ENCODE measurements at places on chromosomes 5 and 9.

GRCh38 chr5:76733049-76733417, 17.1 kb downstream of the F2R start:
- peak; percentile 47 for DNase-seq

DNA sequence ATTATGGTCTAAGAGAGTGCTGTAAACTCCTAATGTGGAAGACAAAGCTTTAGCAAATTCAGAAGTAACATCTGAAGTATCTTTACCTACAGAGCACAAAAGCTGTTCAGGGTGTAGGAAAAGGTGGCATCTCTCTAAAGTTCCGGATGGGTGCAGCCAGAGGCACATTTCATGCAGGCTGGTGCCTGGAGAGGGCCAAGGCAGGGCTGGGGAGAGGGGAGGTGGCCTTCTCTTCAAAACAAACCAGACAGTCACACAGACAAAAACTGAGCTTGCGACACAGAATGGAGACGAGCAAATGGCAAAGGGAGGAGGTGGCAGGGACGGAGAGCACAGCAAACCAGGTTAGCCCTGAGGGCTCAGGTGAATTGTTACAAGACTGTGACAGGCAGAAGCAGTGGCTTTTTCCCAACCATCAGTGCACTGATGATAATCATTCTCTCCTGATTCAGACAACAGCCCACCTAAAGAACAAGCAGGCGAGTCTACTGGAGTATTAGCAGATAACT, 121.5 kb upstream of the PCA3 start:
- no peak for DNase-seq

DNA sequence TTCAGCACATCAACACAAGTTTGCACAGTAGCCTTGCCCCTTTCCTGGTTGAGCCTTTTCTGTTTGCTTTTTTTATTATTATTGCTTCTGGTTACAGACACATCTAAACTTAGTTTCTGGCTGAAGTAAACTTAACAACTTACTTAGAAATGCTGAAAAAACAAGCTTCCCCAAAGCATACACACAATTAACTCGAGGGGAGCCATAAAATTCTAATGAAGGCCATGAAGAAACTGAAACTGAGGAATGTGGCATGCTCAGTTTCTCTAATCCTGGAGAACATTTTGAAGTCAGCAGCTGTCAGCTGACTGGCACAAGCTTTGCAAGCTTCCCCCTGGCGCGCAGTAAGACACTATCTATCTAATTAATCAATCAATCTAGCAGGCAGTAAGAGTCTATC, 3.7 kb downstream of the MYO10 start:
- DNase-seq = no peak

GRCh38 chr5:125227333-125228095, 481.1 kb upstream of the ZNF608 start:
- DNase-seq = no peak

DNA sequence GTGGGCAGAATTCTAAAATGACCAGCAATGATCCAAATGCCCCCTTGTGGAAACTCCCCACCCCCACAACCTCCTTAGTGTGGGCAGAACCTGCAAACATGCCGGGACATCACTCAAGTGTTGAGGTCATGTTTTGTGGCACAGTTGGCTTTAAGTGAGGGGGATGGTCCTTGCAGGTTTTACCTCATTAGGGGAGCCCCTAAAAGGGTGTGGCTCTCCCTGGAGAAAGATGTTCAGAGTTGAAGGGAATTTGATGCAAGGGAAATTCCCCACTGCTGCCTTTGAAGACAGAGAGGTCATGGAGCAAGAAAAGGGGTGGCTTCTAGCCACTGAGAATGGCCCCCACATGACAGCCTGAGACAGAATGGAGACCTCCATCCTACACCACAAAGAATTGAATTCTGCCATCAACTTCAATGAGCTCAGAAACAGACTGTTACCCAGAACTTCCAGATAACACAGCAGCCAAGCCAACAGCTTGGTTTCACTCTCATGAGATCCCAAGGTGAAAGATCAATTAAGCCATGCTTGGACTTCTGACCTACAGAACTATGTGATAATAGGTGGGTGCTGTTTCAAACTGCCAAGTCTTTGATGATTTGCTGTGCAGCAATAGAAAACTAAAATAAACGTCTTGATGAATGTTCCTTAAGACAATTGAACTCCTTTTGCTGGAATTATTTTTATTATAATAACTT, 103.4 kb downstream of the MED10 start:
- DNase-seq = no peak

DNA sequence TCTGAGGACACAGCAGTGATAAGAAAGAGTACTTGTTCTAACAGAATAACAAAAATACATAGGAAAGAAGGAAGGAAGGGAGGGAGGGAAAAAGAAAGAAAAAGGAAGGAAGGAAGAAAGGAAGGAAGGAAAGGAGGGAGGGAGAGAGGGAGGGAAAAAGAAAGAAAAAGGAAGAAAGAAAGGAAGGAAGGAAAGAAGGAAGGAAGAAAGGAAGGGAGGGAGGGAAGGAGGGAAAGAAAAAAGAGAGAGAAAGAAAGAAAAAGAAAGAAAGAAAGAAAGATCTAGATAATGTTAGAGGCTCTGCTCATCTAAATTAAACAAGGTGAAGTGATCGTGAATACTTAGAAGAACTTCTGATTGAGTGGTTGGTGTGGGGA, 29.8 kb downstream of the DUSP1 start:
- DNase-seq = no peak

- DNase-seq = no peak
Observed at GRCh38 chr9:119458068-119458467, 88.8 kb upstream of the BRINP1 start.

- no peak for DNase-seq
Observed at GRCh38 chr9:122445155-122445749, 32.5 kb downstream of the OR1J1 start.

DNA sequence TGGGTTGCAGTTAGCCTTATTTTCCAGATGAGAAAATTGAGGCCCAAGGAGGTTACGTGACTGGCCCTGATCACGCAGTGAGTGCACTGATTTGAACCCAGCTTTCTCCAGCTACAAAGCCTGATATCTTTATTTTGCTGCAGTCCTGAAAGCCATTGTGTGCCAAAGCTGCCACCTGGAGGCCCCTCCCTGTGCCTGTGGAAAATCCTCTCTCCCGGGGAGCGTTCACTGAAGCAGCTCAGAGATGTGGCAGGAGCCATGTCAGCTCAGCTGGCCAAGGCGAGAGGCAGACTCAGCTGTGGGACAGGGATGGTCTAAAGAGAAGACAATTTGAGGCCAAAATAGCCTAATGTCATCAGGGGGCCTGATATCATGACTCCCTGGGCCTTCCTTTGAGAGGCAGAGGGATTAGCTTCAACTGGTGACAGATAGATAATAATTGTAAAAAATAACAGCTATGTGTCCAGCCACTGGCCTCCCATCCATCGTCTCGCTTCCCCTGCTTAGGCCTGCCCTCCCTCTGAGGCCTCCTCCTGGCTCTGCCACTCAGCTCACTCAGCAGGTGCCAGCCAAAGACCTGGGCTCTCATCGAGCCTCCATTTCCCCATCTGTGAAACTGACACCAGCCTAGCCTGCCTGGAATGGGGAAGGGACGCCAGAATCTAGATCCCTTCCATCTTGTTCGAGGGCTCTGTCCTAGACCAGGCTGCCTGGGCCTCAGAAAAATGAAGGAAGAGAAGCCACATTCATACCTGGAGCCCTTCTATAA, 74.3 kb upstream of the GGTA1 start:
- no peak for DNase-seq

- DNase-seq = peak; percentile 0
Observed at GRCh38 chr9:93126825-93127368, 7.2 kb downstream of the NINJ1 start.

DNA sequence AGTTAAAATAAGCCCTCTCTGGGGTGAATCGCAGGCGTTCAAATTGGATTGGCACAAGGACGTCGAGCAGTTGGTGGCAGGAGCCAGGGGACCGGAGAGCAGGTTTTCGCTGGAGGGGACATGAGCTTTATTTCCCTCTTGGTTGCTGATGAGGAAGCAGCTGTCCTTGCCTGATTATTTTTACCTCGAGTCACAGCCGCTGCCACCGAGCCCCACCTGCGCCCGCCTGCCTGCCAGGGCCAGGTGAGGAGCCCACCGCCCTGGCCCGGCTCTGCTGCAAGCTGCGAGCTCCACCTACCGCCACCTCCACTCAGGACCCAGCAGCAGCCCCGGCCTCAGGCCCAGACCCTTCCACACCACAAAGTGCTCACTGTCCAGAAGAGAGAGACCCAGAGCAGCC, 9.0 kb upstream of the ADGRD2 start:
- no peak for DNase-seq

DNA sequence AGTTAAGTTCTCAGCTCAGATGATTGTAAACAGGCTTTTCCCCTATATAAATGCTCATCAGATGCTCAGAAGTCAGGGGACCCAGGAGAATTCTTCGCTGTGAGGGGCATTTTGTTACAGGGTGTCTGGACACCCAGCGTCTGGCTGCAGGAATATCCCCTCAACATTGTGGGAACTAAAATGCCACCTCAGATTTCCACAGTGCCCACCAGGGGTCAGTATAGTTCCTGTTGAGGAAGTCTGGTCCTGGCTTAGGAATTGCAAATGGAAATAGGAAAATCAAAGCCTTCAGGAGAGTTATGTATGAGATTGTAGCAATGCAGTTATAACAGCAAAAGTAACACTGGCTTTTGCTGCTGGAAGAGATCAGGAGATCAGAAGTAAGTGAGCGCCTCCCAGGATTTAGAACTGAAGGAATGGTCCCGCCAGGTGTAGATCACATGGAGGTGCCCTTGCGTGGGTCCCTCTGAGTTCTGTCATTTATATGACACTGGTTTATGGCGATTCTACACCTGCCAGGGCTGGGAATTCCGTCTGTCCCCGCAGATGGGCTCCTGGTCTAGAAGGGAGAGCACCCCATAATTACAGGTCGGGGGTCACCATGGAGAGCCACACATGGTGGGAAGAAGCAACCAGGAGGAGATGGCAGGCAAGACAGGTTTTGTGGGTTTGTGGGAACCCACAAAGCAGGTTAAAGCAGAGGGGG, 47.1 kb upstream of the CTSL start:
- peak; percentile 11 for DNase-seq

DNA sequence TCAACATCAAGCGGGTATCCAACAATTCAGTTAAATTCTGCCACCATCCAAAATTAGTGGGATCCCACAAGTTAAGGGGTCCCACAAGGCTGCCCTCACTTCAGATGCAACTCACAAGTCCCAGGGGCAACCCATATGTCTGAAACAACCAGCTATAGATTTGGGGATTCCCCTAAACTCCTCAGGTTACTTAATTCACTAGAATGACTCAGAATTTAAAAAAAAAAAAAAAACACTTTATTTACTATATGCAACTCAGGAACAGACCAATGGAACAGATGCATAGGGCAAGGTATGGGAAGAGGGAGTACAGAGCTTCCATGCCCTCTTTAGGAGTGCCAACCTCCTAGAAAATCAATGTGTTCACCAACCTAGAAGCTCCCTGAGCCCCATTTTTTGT, 15.1 kb downstream of the AUH start:
- DNase-seq = no peak

DNA sequence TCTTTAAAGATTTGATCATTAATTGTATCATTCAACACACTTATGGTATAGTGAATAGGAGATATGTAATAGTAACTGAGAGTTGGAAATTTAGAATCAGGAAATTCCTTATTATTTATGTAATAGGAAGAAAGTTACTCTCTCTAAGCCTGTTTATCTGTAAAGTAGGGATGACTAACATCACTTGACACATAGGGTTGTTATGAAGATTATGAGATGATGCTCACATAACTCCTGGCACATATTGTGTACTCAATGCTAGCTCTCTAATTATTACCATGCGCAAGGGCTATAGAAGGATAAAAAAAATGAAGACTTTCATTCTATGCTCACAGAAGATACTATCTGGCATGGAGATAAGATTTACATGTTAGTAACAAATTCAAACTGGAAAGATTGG, 149.9 kb downstream of the ISOC1 start:
- DNase-seq = no peak

- no peak for DNase-seq
Observed at GRCh38 chr5:143350751-143351602, 52.5 kb downstream of the NR3C1 start.
